ENCODE measurements at places on chromosomes 11 and 22.

DNA sequence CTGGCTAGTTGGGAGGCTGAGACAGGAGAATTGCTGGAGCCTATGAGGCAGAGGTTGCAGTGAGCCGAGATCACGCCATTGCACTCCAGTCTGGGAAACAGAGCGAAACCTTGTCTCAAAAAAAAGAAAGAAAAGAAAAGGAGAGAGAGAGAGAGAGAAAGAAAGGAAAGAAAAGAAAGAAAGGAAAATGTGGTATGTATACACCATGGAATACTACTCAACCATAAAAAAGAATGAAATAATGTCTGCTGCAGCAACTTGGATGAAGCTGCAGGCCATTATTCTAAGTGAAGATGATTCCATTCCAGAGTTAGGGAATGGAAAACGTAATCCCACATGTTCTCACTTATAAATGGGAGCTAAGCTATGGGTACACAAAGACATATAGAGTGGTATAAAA is 30.8 kb downstream of the TTC28 start:
- DNase-seq: no peak

DNA sequence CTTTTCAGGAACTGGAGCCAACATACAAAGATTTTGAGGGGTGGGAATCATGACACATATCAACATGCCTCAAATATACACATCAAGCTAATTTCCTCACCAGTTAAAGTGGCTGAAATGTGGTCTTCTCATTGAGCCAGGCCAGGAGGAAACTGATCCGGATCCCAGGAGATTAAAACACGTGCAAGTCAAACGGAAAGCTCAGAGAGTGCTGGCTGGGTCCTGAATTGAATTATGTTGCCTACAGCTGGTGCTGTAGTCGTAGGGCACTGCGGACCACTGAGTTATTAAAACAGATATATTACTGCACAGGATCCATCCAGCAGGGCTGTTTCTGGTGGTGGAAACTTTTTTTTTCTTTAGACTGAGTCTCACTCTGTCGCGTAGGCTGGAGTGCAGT is 14.1 kb upstream of the WNT7B start:
- no peak for DNase-seq

DNA sequence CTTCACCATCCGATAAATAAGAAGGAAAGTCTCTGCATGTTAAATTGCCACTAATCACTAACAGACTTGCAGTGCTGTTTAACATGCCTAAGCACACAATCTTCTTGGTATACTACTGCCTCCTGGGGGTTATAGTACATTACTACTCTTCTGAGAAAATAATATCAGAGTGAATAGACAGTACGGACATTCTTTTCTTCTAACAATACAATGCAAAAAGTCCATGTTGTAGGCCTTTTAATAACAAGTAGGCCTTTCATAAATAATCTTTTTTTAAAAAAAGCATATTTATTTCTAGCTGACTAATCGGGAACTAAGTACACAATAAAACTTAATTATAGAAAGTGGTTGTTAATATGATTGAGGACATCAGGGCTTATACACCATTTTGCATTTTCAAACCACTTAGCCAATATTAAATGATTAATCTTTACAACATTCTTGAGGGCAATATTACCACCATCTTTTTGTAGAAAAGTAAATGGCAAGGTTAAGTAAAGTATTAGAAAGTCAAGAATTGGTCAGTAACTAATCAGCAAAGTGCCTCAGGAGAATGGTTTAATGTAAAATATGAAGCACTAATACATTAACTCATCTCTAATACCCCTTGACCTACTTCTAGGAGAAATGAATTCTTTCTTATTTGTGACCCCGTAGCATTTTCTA is 84.7 kb downstream of the TTC28 start:
- peak; percentile 51 for DNase-seq

- no peak for DNase-seq
These were observed 140.8 kb downstream of the TBC1D22A start for GRCh38 chr22:46902998-46903916.

GRCh38 chr11:77353131-77353530 is 51.6 kb upstream of the GDPD4 start:
- DNase-seq: no peak

Data from RPMI8226 (cell line).